ENCODE measurements at places on chromosomes 1 and 21. TPM values are rescaled to one million over a fixed set of nuclear protein-coding genes. Genes with fewer than 3 reads are reported as not detected.
A peak's percentile ranks its signal among the peaks of the same experiment; 100 is the strongest.

FTCD gene
- 0.37 TPM for total RNA-seq

RNU1-3 gene
- 1,730 TPM for total RNA-seq

DPT gene
- not detected for total RNA-seq

LCE2B gene
- not detected for total RNA-seq

FCMR gene
- total RNA-seq, result 56.8 TPM

TNFSF4 gene
- 5.0 TPM for total RNA-seq

YBEY gene
- total RNA-seq, result 13.4 TPM

SERINC2 gene
- 0.13 TPM for total RNA-seq

GRCh38 chr1:161020509-161021164 lies at the start of gene F11R:
F11R (minus strand) TSS chr1:161021152; CDS start chr1:161021073, 79 bp downstream.
- peak within 1 kb of the TSS; percentile 87 for H3K4me3 ChIP-seq
- peaks cover 43% of the 10 kb centered on the region for H3K4me1 ChIP-seq

- DNase-seq, result no peak
- H3K4me1 ChIP-seq, result no peaks in the 10 kb centered on the region
- no peak overlapping the region for H3K27ac ChIP-seq
- no peak overlapping the region for H3K4me3 ChIP-seq
Measured at GRCh38 chr1:62794053-62794452, 10.1 kb downstream of the ATG4C start.

- no peak for DNase-seq
- no peaks in the 10 kb centered on the region for H3K36me3 ChIP-seq
- no peak overlapping the region for H3K4me3 ChIP-seq
- no peaks in the 10 kb centered on the region for H3K4me1 ChIP-seq
- H3K27ac ChIP-seq, result no peak overlapping the region
- H3K27me3 ChIP-seq, result no peaks in the 10 kb centered on the region
Measured at GRCh38 chr21:26588446-26588845, 15.4 kb upstream of the CYYR1 start.

GRCh38 chr21:37970548-37970947 lies 54.3 kb upstream of the KCNJ6 start:
- H3K27ac ChIP-seq, result no peak overlapping the region
- no peaks in the 10 kb centered on the region for H3K4me1 ChIP-seq
- H3K27me3 ChIP-seq, result no peaks in the 10 kb centered on the region
- no peak overlapping the region for H3K4me3 ChIP-seq
- no peak for DNase-seq
- no peaks in the 10 kb centered on the region for H3K36me3 ChIP-seq

- H3K4me1 ChIP-seq, result no peaks in the 10 kb centered on the region
- DNase-seq, result no peak
- H3K27me3 ChIP-seq, result peaks cover 18% of the 10 kb centered on the region
- H3K4me3 ChIP-seq, result no peak overlapping the region
Measured at GRCh38 chr1:182725259-182726255, 41.2 kb upstream of the RGS8 start.

DNA sequence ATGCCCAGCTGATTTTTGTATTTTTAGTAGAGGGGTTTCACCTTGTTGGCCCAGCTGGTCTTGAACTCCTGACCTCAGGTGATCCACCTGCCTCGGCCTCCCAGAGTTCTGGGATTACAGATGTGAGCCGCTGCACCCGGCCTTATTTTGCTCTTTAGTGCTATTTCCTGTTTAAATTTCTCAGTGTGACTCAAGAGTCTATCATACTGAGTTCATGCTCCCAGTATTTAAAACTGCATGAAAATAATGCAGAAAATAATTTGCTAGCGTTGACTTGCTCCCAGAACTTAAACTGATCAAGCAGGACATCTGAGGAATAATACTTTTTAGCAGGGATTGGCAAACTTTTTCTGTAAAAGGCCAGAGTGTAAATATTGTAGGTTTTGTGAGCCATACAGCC lies 86.4 kb upstream of the C1orf21 start:
- peaks cover 4% of the 10 kb centered on the region for H3K27me3 ChIP-seq
- no peaks in the 10 kb centered on the region for H3K36me3 ChIP-seq
- DNase-seq, result no peak
- no peak overlapping the region for H3K4me3 ChIP-seq

GRCh38 chr1:46379996-46380395 lies 14.1 kb upstream of the FAAH start:
- H3K27me3 ChIP-seq, result no peaks in the 10 kb centered on the region
- no peak overlapping the region for H3K4me3 ChIP-seq

DNA sequence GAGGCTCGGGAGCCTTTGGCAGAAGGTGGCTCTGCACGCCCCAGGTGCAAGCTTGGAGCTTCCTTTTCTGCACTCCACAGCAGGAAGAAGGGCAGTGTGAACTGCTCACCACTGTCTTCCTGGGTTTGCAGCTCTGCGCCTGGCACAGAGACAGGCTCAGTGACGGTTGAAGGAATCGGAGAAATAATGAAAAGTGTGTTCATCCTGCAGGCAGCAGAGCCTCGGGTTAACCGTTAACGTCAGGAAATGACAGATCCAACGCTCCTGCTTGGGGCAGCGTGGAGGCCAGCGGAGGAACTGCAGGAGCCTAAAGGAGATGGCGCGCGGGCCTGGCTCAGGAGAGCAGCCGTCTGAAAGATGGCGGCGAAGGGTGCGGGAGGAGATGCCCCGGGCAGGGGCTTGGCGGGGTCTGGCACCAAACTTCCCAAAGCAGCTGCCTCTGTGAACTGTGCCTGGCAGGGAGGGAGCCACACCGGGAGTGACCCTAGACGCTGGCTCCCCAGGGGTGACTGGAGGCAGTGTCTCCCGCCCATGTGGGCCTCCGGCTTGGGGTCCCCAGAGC lies 10.9 kb upstream of the SAMD11 start:
- H3K27ac ChIP-seq, result no peak overlapping the region
- peaks cover 7% of the 10 kb centered on the region for H3K4me1 ChIP-seq
- H3K36me3 ChIP-seq, result no peaks in the 10 kb centered on the region
- H3K4me3 ChIP-seq, result no peak overlapping the region
- H3K27me3 ChIP-seq, result peaks cover 26% of the 10 kb centered on the region

DNA sequence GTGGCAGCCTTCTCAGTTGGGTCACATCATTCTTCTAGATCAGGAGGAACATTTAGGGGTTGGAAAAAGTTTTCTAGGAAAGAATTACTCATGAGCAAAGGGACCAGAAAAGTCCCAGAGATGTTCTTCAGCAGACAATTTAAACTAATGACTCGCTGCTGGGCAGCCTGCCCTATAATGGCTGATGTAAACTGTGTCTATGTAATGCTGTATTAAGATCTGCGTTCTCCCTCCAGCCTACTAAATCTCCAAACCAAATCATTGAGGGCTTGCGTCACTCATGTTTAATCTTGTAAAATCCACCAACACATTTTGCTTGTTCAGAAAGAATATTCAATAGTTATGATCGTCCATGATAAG lies 92.1 kb downstream of the LRRC8C start:
- H3K36me3 ChIP-seq, result peaks cover 67% of the 10 kb centered on the region
- H3K4me3 ChIP-seq, result peak overlapping the region; percentile 32
- no peaks in the 10 kb centered on the region for H3K27me3 ChIP-seq
- peak overlapping the region; percentile 85 for H3K27ac ChIP-seq

GRCh38 chr1:67274623-67275325 lies 32.9 kb upstream of the IL12RB2 start:
- peak overlapping the region; percentile 10 for H3K4me3 ChIP-seq
- H3K36me3 ChIP-seq, result peaks cover 30% of the 10 kb centered on the region
- DNase-seq, result peak; percentile 44
- H3K27me3 ChIP-seq, result no peaks in the 10 kb centered on the region
- H3K4me1 ChIP-seq, result peaks cover 20% of the 10 kb centered on the region

- peaks cover 15% of the 10 kb centered on the region for H3K36me3 ChIP-seq
- H3K4me1 ChIP-seq, result peaks cover 48% of the 10 kb centered on the region
- H3K27ac ChIP-seq, result no peak overlapping the region
- no peak overlapping the region for H3K4me3 ChIP-seq
Measured at GRCh38 chr1:235996048-235996785, 68.7 kb downstream of the NID1 start.

GRCh38 chr1:23020706-23021405 lies 1.6 kb downstream of the KDM1A start:
- peak overlapping the region; percentile 88 for H3K4me3 ChIP-seq
- peak overlapping the region; percentile 18 for H3K27ac ChIP-seq
- H3K4me1 ChIP-seq, result peaks cover 41% of the 10 kb centered on the region
- DNase-seq, result no peak

DNA sequence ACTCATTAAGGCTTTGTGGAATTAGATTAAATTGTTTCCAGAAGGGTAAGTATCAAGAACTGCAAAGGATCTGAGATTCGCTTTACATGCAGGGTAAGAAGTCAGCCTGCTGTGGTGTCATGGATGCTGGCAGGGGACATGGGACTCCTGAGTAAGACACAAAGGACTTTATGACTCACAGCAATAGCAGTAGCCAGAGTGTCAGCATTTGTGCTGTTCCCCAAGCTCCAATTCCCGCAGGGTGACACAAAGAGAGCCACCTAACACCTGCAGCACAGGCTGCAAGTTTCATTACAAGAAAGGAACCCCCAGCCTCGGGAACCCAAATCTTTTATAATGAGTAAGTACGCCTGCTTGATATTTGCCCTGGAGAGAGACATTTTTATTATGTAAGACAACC lies 298.1 kb upstream of the POU3F1 start:
- no peaks in the 10 kb centered on the region for H3K36me3 ChIP-seq
- H3K27me3 ChIP-seq, result peaks cover 9% of the 10 kb centered on the region
- no peaks in the 10 kb centered on the region for H3K4me1 ChIP-seq

GRCh38 chr1:175331891-175332290 lies 139.3 kb upstream of the KIAA0040 start:
- H3K27ac ChIP-seq, result no peak overlapping the region
- no peak for DNase-seq
- H3K4me3 ChIP-seq, result no peak overlapping the region
- H3K36me3 ChIP-seq, result no peaks in the 10 kb centered on the region
- H3K27me3 ChIP-seq, result peaks cover 19% of the 10 kb centered on the region

DNA sequence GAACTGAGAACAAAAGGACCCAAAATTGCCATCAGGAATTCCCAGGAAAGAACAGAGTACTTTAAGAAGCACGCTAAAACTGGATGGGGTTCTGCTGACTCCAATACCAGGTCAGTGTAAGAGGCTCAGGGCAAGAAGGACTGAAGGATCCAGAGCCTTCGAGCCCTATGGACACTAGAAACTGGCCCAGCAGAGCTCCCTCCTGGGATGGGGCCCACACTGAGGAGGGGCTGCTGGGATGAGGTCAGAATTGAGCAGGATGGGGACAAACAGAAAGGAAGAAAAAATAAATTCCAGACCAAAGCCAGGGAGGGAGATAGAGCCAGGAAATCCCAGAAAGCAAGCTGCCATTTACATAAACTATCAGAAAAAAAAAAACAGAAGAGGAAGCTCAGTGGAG lies 222.4 kb upstream of the COA6 start:
- DNase-seq, result no peak
- no peak overlapping the region for H3K4me3 ChIP-seq
- peaks cover 30% of the 10 kb centered on the region for H3K27me3 ChIP-seq
- H3K36me3 ChIP-seq, result no peaks in the 10 kb centered on the region
- peaks cover 2% of the 10 kb centered on the region for H3K4me1 ChIP-seq

GRCh38 chr1:58251430-58252073 lies 295.0 kb downstream of the OMA1 start:
- H3K27me3 ChIP-seq, result peaks cover 37% of the 10 kb centered on the region
- no peaks in the 10 kb centered on the region for H3K36me3 ChIP-seq
- peaks cover 5% of the 10 kb centered on the region for H3K4me1 ChIP-seq
- H3K4me3 ChIP-seq, result no peak overlapping the region
- no peak for DNase-seq

DNA sequence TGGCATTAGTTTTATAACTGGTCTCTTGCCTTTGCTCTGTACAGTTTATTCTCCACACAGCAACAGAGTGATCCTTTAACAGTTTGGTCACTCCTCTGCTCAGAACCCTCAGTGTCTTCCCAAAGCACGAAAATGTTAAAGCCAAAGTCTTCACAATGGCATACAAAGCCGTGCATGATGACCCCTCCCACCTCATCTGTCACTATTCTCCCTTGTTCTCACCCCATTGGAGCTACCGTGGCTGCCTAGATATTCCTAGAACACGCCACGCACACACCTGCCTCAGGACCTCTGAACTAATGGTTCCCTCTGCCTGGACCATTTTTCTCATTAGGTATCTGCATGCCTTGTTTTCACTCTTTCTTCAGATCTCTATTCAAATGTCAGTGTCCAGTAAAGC lies 8.6 kb upstream of the SEMA4A start:
- H3K27me3 ChIP-seq, result no peaks in the 10 kb centered on the region
- no peak for DNase-seq
- H3K36me3 ChIP-seq, result no peaks in the 10 kb centered on the region
- H3K4me1 ChIP-seq, result peaks cover 38% of the 10 kb centered on the region

DNA sequence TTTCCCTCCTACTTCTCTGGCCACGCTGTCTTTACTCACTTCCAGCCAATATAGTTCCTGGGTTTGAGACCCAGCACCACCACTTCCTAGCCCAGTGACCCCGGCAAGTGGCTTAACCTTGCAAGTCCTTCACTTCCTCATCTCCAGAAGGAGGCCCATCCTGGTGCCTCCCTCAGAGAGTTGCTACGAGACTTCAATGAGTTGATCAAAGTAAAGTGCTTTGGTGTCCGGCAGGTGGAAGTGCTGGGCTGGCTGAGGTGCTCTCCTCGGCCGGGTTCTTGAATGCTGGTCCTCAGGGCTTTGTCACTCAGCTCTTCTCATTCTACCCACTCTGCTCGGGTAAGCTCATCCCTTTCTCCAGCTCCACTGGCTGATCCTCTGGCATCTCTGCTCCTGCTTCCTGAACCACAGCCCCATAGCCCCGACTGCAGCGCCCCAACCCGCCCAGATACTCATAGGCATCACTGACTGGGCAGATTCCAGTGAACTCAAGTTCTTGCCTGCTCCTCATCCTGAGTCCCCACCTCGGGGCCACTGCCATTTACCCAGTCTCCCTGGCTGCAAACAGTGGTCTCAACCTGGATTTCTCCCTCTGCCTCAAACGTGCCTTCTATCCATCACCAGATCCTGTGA lies 75.8 kb upstream of the WNT4 start:
- no peak overlapping the region for H3K27ac ChIP-seq
- DNase-seq, result no peak

GRCh38 chr1:22117238-22117637 lies 25.7 kb downstream of the WNT4 start:
- DNase-seq, result no peak
- H3K4me3 ChIP-seq, result no peak overlapping the region
- H3K27me3 ChIP-seq, result no peaks in the 10 kb centered on the region
- peak overlapping the region; percentile 44 for H3K27ac ChIP-seq
- H3K36me3 ChIP-seq, result peaks cover 29% of the 10 kb centered on the region

- no peak overlapping the region for H3K4me3 ChIP-seq
- peaks cover 9% of the 10 kb centered on the region for H3K27me3 ChIP-seq
- H3K4me1 ChIP-seq, result peaks cover 3% of the 10 kb centered on the region
- no peak for DNase-seq
Measured at GRCh38 chr1:55289042-55289441, 73.9 kb upstream of the USP24 start.

GRCh38 chr1:110012100-110012780 lies 22.2 kb upstream of the STRIP1 start:
- H3K4me1 ChIP-seq, result peaks cover 3% of the 10 kb centered on the region
- no peaks in the 10 kb centered on the region for H3K27me3 ChIP-seq
- H3K27ac ChIP-seq, result no peak overlapping the region
- H3K4me3 ChIP-seq, result no peak overlapping the region
- peaks cover 44% of the 10 kb centered on the region for H3K36me3 ChIP-seq
- no peak for DNase-seq

- H3K27ac ChIP-seq, result no peak overlapping the region
- peaks cover 6% of the 10 kb centered on the region for H3K27me3 ChIP-seq
- no peak for DNase-seq
- no peak overlapping the region for H3K4me3 ChIP-seq
- peaks cover 4% of the 10 kb centered on the region for H3K4me1 ChIP-seq
- H3K36me3 ChIP-seq, result no peaks in the 10 kb centered on the region
Measured at GRCh38 chr1:203182387-203182953, 4.0 kb downstream of the CHI3L1 start.

Data from activated CD8-positive, alpha-beta T cell treated with anti-CD3 and anti-CD28 coated beads, Interleukin-2, amount 10 ng/mL, durations not matched to agents 7 days and 5 days (primary cell).